ENCODE measurements at places on chromosomes 4 and X.
A peak's percentile ranks its signal among the peaks of the same experiment; 100 is the strongest.

DNA sequence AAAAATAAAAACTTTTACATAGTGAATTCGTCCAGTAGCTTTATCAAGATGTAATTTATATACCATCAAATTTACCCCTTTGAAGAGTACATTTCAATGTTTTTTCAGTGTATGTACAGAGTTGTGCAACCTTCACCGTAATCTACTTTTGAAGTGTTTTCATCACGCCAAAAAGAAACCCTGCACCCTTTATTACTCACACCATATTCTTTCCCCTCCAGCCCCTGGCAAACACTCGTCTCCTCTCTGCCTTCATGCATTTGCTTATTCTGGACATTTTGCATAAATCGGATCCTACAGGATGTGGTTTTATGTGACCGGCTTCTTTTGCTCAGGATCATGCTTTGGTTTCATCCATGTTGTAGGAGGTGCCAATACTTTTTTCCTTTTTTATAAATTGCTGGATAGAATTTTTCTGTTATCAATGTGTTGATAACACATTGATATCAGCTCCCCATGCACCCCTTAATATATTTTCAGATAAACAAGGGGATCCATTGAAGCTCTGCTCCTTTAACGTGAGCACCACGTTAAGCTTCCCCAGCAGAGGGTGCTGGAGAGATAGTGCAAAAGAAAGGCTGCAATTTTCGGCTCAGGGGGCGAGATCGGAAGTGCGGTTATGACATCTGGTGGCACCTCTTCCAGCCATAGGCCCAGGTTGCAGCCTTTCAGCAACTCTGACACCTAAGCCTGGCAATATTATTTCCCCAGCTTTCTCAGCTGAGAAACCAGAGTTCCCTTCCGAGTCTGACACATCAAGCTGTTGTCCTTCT is 100.1 kb upstream of the VCX3B start:
- DNase-seq = peak; percentile 0

GRCh38 chr4:180296036-180296599 is 1947.1 kb upstream of the TENM3 start:
- DNase-seq = no peak

GRCh38 chrX:13474164-13474516 is 95.3 kb upstream of the EGFL6 start:
- no peak for DNase-seq

DNA sequence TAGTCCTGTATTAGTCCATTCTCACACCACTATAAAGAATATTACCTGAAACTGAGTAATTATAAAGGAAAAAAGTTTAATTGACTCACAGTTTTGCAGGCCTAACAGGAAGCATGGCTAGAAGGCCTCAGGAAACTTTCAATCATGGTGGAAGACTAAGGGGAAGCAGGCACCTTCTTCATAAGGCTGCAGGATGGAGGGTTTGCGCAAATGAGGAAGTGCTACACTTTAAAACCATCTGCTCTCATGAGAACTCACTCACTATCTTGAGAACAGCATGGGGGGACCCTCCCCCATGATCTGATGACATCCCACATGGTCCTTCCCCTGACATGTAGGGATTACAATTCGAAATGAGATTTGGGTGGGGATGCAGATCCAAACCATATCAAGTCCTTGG is 12.1 kb upstream of the MAGEA11 start:
- DNase-seq = no peak

DNA sequence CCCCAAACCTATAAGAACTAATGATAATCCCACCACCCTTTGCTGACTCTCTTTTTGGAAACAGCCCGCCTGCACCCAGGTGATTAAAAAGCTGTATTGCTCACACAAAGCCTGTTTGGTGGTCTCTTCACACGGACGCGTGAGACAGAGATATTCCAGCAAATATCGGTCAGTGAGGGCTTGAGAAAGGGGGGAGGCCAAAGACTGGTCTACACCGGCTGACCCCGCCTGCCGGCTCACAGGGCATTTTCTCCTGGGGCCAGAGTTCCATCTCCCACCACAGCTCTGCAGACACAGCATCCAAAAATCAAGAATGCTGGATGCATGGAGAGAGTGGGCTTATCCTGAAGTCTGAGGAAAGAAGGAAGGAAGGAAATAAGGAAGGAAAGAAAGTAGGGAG is 176.0 kb downstream of the SHOX start:
- DNase-seq = no peak

DNA sequence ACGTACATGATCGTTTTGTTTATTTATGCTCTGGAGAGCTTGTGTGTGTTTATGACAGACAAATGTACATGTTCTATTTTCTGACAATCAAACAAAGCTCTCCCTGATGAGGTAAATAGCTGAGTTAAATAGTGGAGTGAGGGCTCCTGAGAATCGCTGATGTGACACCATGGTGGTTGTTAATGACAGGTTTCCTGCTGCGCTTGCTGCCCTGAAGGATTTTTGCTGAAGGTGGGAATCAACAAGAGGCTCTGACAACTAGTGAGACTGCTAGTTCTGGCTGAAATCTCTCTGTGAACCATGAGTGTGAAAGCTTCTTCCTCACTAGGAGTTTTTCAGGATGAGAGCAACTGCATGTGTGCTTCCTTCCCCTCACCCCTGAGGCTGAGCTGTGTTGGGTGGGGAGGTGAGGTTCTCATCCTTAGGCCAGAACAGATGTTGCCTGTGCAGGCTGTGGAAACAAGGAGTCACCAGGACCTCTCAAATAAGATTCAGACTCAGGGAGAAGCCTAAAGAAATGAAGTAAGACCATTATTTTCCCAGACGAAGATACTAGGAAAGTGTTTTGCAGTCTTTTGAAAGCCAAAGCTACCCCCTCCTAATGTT is 173.4 kb upstream of the JADE1 start:
- DNase-seq = no peak

DNA sequence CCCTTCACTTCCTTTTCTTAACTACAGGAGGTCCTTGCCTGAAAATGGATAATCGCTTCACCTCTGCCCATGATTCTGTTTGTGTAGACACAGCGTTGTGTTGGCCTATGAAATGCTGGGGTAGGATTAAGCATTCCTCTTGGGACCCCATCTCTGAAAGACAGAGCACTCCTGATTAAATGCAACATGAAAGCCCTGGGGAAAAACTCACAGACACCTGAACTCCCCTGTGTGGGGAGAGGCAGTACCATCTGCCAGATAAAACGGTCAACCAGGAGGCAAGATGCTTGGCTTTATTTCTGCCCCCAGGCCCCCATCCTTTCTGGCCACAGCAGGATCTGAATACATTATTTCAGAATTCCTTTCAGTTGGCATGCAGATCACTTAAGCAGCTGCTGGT is 1.9 kb downstream of the LGI2 start:
- DNase-seq = no peak

DNA sequence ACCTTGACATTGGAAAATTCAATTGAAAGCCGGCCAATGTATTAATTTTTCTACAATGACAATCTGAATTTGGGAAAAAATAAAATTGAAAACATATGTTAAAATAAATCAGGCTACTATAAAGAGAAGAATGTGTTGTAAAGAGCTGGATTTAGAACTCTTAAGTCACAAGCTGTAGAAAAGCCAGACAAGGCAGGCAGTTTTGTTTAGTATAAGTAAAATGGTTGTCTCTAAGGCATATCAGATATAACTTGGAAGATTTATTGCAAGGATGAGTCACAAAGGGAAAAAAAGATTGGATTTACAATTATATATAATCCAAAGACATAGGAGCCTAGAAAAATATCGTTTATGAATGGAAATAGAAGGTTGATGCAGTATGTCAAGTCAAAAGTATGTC is 549.1 kb upstream of the EPHA5 start:
- no peak for DNase-seq

- DNase-seq = no peak
Observed at GRCh38 chr4:92520563-92520962, 216.8 kb downstream of the GRID2 start.

GRCh38 chr4:38056011-38056685 is 96.0 kb downstream of the PTTG2 start:
- no peak for DNase-seq

DNA sequence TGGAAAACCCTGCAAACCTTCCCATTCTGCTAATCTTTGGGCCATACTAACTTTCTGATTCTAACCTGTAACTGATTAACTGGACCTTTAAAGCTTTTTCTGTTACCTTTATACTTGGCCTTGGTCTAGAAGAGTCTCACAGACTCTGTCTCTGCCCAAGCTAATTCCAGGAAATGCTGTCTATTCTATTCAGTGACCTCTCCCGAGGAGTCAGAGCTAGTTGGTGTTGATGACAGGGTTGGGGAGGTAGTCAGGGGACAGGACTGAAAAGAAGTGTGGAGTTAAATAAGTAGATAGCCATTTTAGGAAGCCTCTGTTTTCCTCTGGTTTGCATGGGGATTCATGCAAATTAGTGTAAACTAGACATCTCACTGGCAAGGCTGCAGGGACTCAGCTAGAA is 429.5 kb downstream of the GRID2 start:
- DNase-seq = no peak

- DNase-seq = no peak
Observed at GRCh38 chrX:105618393-105619101, 203.8 kb upstream of the NRK start.

GRCh38 chrX:27619975-27620374 is 29.8 kb downstream of the DCAF8L2 start:
- DNase-seq = peak; percentile 5

DNA sequence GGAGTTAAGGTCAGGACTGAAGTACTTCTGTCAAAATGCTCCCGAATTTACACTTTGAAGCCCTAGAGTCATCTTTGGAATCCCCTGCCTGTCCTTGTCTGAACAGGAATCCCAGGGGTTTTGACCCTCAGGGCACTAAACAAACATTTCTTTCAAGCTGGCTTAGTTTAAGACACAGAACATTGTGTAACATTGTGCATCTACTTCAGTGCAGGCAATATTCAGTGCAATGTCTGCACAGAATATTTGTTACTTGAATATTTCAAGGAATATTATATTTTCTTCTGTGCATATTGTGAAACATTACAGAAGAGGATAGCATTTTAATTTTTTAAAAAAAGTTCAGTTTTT is 763.4 kb downstream of the PCDH18 start:
- DNase-seq = no peak

- DNase-seq = no peak
Observed at GRCh38 chr4:107452717-107453630, 267.1 kb downstream of the PAPSS1 start.
